ENCODE measurements at places on chromosomes 2 and 18.

- DNase-seq, result no peak
These were observed 178.5 kb downstream of the DIS3L2 start for GRCh38 chr2:232139786-232140562.

GRCh38 chr2:9109871-9110270 lies 96.7 kb upstream of the ASAP2 start:
- no peak for DNase-seq

DNA sequence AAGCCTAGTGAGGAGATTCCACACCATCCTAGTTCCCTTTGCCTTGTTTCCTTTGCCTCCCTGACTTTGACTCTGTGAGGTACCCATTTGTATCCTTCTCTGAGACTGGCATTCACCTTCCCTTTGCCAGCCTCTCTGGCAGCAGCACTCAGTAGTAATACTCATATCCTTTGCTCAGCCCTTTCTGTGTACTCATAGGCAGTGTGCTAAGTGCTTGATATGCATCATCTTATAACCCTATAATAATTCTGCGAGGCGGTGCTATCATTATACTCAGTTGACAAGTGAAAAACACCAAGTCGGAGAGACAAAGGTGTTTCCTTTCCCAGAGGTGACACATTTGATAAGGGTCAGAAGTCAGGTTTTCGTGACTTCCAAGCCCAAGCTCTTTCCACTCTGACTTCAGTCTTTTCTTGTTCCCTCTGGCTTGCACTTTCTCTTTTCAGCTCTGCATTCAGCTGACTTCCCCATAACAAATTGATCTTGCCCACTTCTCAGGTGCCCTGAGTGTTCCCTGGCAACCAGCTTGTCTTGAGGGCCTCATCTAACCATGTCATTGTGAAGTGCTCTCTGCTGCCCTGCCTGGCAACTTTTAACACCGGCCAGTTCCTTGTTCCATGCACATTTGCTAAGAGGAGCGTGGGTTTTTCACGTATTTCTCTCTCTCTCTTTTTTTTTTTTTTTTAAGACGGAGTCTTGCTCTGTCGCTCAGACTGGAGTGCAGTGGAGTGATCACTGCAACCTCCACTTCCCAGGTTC lies 94.5 kb upstream of the UPP2 start:
- DNase-seq, result no peak

- DNase-seq, result no peak
These were observed 15.9 kb downstream of the CCDC93 start for GRCh38 chr2:117997872-117998454.

GRCh38 chr2:78585871-78586270 lies 439.6 kb upstream of the REG3G start:
- DNase-seq, result no peak

GRCh38 chr2:86523491-86523890 lies 39.8 kb downstream of the CHMP3 start:
- DNase-seq, result no peak

DNA sequence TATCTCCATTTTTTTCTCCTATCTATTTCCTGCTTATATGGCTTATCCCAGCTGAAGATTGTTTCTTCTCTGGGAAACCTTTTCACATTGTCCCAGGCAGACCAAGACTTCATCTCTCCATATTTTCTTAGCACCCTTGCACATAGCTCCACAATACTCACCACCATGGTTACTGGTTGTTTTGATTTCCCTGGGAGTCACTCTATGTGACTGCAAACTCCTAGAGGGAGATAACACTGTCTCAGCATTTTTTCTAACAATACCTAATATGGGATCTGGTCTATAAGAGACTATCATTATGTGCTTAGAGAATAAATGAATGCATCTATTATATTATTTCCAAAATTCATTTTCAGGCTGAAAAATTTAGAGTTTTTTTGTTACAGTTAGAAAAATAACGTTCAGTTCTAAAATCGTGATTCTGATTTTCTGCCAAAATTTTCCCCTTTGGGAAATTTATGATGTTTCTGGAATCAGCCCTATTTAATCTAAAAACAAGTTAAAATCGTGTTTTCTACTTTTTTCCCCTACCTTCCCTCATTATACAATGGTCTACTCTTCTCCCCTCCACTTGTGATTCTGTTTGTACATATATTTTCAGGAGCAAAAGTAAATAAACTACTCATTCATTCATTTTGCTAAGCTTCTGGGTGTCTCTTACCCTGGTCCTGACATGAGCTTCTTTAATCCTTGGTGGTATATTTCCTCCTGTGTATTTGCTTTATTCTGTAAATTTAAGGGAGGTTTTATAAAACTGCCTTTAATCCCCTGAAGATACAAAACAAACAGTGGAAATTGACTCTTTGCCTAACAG lies 95.4 kb downstream of the HNMT start:
- DNase-seq, result no peak

- no peak for DNase-seq
These were observed 141.9 kb upstream of the KCNJ3 start for GRCh38 chr2:154556607-154557006.

- DNase-seq, result no peak
These were observed 464 bp downstream of the CYBRD1 start for GRCh38 chr2:171522788-171523087.

Data from NCI-H1092 (cell line).